ENCODE measurements at places on chromosomes 11 and 22.

- DNase-seq = no peak
Observed at GRCh38 chr11:35579557-35580396, 38.5 kb upstream of the FJX1 start.

GRCh38 chr11:72347691-72348090 is 86.6 kb downstream of the CLPB start:
- no peak for DNase-seq

DNA sequence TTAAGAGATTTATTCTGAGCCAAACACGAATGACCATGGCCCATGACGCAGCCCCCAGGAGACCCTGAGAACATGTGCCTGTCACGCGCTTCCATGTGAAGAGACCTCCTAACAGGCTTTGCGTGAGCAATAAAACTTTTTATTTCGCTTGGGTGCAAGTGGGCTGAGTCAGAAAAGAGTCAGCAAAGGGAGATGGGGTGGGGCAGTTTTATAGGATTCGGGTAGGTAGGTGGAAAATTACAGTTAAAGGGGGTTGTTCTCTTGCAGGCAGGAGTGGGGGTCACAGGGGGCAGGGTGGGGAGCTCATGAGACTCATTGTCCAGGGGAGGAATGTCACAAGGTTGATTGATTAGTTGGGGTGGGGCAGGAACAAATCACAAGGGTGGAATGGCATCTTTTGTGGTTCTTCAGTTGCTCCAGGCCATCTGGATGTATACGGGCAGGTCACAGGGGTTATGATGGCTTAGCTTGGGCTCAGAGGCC is 77.2 kb upstream of the FTH1 start:
- no peak for DNase-seq

GRCh38 chr11:16361108-16361865 is 4.9 kb upstream of the SOX6 start:
- DNase-seq = no peak

GRCh38 chr22:43571181-43571580 is 159.4 kb downstream of the MPPED1 start:
- no peak for DNase-seq

GRCh38 chr11:121113611-121114010 is 12.6 kb downstream of the TECTA start:
- no peak for DNase-seq

GRCh38 chr11:61028135-61028729 is 56.8 kb downstream of the CD6 start:
- DNase-seq = no peak

GRCh38 chr11:80846979-80847378 is 1406.1 kb upstream of the TENM4 start:
- DNase-seq = no peak

DNA sequence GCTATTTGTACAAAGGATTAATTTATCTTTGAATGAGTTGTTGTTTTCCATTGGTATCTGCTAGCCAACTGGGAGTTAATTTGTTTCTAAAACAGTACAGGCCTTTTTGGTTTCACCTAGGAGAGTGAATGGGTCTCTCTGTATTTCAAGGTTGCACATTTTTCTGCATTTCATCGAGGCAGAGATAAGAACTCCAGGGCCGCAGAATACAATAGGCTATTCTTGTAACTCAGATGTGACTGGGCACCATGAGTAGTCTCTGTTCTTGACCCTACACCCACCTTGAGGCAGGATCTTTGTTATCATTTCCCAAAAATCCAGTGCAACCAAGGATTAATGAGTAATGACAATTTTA is 51.7 kb upstream of the OR9Q1 start:
- DNase-seq = no peak

GRCh38 chr11:128720522-128720985 is 26.7 kb downstream of the FLI1 start:
- DNase-seq = peak; percentile 56

GRCh38 chr22:36083056-36083455 is 54.4 kb upstream of the RBFOX2 start:
- no peak for DNase-seq

- no peak for DNase-seq
Observed at GRCh38 chr22:49789289-49790141, 38.2 kb downstream of the BRD1 start.

GRCh38 chr22:19530751-19531150 is 6.5 kb upstream of the CLDN5 start:
- DNase-seq = no peak

DNA sequence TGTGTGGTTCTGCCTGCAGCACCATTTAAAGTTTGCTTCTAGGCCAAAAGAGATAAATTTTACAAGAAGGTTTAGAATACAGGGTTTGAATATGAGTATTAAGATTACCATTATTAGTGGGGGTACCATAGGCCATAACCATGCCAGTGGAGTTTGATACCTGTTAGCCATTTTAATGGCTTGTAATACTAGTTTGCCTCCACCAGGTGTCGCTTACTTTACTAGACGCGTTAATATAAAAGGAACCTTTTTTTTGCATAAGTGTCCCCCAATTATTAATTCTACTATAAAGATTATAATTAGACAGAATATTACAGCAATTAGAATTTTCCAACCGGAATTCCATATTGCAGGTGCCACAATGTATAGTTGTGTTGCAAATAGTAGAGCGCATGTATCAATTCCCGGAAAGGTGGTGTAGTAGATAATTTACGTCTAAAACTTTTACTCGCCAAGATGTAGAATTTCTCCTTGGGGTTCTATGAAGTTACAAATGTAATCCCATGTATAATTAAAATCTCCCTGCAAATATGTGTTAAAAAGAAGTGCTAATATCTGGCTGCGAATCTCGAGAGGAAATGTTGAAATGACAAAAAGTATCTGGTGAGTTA is 16.1 kb downstream of the MS4A6E start:
- no peak for DNase-seq

DNA sequence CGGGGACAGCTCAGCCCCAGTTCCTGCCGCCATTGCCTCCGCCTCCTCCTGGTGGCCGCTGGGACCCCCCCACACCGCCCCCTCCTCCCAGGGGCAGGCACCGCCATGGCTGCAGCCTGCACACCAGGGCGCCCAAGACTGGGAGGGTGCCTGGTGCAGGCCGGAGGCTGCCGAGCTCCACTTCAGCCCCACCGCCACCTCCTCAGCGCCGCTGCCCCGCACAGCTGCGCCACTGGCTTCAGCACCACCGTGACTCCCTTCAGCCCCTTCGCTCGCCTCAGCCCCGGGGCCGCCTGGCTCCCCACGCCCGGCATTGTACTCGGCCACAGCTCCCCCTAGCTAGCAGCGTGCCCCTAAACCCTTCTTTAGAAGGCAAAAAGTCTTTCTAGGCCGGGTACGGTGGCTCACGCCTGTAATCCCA is 131.1 kb downstream of the CRYBB2 start:
- no peak for DNase-seq

DNA sequence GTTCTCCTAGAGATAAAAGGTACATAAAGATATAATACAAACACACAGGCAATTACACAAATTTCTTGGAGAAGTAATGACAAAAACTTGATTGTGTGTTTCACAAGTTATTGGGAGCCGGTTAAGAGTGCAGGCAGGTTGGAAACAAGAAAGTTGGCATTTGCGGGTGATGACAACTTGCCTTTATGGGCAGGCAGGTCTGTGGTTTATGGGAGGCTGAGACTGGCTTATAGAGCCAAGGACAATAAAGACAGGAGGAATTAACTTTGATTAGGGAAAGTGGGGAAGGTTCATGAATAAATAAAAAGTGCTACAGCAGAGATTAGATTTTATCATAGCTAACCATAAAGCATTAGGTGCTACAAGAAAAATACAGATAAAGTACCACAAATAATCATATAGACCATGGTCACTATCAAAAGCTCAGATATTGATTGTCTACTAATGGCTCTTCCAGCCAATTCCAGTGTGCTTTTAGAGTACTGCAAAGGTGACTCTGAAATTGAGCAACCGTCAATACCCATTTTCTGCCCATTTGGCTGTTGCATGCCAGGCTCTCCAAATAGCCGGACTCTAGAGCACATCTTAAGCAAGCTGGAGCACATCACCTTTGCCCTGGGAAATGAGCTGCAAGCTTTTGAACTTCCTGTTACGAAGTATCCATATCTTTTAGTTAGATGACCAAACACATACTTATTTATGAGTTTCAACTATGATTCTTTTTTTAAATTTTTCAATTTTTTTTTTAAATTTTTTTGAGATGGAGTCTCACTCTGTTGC is 33.9 kb upstream of the GAB2 start:
- DNase-seq = no peak

GRCh38 chr11:19525714-19526113 is 186.9 kb upstream of the NAV2 start:
- no peak for DNase-seq

Measured in neuronal stem cell (in vitro differentiated cells).